Forelimb muscle (tissue), 1 donor: ENCODE measurements at places on chromosomes 6 and 20.

GRCh38 chr6:2848851-2849250, 7.2 kb upstream of the SERPINB1 start:
- DNase-seq = no peak

- DNase-seq = no peak
Measured at GRCh38 chr6:158503846-158504245, 56.0 kb upstream of the TMEM181 start.

DNA sequence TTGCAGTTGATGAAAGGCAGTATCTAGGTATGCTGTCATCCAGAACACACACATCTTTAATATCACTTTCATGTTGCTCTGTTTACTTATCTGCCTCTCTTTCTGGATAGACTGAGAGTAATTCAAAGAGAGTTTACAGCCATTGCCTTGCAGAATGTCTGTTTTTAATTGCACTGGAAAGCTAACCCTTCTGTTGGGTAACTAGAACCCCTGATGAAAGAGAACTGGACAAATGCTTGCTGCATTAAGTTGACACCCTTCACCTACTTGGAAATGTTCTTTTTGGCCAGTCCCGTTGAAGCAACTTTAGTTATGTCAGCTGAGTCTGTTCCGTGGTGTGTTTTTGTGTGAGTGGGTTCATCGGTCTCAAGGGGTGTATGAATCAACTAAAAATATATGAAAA, 383.8 kb upstream of the CITED2 start:
- no peak for DNase-seq

DNA sequence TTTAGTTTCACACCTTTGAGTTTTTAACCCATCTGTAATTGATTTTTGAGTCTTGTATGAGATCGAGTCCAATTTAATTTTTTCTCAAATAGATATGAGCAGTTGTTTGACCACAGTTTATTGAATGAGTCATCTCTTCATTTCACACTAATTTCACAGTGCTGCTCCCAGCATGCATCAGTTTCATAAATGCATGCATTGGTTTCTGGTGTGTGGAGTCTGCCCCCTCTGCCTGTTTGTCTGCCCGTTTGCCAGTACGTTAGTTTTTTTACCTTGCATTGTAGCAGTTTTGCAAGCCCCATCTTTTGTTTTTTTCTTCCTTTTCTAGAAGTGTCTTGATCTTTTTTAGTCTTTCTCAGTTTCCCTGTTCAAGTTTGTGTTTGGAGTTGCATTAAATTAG, 11.9 kb downstream of the SLX4IP start:
- DNase-seq = no peak

DNA sequence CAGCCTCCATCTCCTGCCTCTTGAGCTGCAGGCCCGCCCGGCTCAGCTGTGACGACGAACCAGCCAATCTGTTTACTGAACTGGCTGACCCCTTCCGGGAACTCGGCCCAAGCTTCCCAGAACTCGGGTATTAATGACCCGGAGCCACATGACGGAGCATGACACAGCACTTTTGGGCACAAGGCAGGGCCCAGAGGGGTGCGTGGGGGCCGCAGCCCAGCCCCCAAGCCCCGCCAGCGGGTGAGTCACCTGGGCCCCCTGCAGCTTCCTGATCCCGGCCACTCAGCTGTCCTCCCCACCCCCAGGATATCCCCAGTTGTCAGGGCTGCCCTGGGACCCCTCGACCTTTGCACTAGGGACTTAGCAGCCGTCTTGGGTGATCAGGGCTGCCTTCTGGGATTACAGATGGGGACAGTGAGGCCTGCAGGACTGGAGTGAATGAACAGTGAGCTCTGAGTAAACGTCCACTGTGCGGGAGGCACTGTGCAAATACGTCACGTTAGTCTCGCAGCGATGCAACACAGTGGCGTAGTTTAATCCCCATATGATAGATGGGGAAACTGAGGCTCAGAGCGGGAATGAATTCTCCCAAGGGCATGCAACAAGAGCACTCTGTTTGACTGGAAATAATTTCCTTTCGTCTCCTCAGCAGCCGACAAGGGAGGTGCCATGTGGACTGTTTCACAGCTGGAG, 102.1 kb downstream of the CEBPB start:
- no peak for DNase-seq

GRCh38 chr6:20377623-20378265, 23.9 kb upstream of the E2F3 start:
- no peak for DNase-seq

DNA sequence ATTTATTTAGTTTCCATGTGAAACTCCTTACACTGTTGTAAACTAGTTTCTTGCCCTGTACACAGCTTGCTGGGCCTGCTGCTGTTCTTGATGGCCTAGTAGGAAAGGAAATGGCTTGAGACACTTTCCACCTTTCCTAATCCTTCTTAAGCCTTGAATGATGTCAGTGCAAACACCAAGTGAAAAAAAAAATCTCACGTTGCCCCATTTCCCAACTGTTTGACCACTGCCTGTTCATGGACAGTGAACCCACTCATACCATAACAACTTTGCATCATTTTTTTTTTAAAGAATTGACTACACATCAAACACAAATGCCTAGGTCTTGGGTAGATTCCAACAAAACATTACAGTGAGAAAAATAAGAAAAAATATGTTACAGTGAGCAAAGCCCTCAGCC, 653.6 kb upstream of the FLRT3 start:
- DNase-seq = no peak

DNA sequence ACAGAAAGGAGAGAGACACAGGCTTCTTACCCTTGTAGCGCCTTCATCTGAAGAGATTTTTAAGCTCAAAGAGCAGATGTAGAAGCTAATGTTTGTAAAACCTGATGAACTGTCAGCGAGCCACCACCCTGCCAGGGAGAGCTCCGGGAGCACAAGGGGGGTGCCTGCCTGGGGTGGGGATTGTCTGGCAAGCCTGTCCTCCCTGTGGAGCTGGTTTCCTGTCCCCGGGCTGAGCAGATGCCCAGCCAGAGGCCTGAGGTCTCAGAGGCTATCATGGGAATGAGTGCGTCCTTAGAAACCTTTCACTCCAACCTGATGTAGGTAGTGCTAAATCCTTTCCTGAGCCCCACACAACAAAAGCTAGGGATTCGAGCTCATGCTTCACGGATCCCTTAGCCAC, 41.9 kb upstream of the NR2E1 start:
- DNase-seq = no peak

GRCh38 chr6:252775-253535, 39.3 kb upstream of the DUSP22 start:
- DNase-seq = no peak

- DNase-seq = no peak
Measured at GRCh38 chr20:2023151-2023550, 29.3 kb upstream of the PDYN start.

GRCh38 chr6:132246632-132247270, 154.5 kb downstream of the MOXD1 start:
- no peak for DNase-seq

DNA sequence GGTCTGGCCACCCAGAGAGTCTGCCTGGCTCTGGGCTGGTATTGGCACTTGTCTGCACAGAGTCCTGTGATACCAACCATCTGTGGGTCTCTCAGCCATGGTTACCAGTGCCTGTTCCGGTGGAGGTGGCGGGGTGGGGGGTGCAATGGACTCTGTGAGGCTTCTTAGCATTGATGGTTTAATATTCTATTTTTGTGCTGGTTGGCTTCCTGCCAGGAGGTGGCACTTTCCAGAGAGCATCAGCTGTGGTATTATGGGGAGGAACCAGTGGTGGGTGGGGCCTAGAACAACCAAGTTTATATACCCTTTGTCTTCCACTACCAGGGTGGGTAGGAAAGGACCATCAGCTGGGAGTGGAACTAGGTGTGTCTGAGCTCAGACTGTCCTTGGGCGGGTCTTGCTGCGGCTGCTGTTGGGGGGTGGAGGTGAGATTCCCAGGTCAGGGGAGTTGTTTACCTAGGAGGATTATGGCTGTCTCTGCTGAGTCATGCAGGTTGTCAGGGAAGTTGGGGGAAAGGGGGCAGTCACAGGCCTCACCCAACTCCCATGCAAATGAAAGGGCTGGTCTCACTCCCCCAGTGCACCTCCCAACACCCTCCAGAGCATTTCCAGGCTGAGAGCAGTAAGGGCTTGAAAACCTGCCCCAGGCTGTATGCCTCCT, 117.5 kb downstream of the FLRT3 start:
- DNase-seq = no peak

GRCh38 chr6:31712296-31712695, 2.9 kb upstream of the LY6G6D start:
- no peak for DNase-seq

GRCh38 chr6:113924312-113924723, 46.6 kb downstream of the HDAC2 start:
- peak; percentile 91 for DNase-seq

GRCh38 chr6:89047473-89047872, 33.1 kb upstream of the PNRC1 start:
- DNase-seq = no peak

- no peak for DNase-seq
Measured at GRCh38 chr6:14254505-14254904, 136.9 kb downstream of the CD83 start.

- no peak for DNase-seq
Measured at GRCh38 chr20:14062786-14063185, 67.5 kb downstream of the MACROD2 start.

DNA sequence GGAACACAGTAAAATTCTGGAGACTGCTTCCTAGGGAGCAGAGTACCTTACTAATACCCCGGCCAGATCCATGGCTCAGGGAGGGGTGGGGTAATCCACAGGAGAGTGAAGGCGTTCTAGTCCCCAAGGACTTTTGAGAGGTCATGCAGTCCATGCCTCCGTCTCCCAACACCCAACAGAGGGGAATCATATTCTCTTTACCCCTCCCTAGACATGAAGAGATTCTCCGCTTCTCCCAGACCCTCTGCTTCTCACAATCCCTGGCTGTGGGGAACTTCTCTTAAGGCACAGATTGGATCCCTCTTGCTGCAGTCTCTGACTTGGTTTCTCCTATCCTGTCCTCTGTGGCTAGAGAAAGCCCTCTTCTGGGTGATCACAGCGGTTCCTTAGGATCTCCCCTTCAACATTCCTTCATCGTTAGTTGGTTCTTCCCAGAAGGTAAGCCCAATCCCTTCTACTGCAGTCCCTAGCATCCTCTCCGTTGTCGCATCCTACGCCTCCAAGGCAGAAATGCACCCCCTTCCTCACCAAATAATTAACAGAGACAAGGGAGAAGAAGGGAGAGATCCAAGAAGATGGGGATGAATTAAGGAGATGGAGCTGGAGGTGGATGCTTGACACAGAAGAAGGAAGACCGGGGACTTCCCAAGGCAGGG, 562 bp downstream of the GGT7 start:
- DNase-seq = no peak

GRCh38 chr20:6730672-6731328, 36.7 kb upstream of the BMP2 start:
- no peak for DNase-seq

GRCh38 chr6:107719160-107719559, 105.0 kb downstream of the SCML4 start:
- no peak for DNase-seq

GRCh38 chr6:151065027-151065815, 174.5 kb upstream of the AKAP12 start:
- DNase-seq = no peak

DNA sequence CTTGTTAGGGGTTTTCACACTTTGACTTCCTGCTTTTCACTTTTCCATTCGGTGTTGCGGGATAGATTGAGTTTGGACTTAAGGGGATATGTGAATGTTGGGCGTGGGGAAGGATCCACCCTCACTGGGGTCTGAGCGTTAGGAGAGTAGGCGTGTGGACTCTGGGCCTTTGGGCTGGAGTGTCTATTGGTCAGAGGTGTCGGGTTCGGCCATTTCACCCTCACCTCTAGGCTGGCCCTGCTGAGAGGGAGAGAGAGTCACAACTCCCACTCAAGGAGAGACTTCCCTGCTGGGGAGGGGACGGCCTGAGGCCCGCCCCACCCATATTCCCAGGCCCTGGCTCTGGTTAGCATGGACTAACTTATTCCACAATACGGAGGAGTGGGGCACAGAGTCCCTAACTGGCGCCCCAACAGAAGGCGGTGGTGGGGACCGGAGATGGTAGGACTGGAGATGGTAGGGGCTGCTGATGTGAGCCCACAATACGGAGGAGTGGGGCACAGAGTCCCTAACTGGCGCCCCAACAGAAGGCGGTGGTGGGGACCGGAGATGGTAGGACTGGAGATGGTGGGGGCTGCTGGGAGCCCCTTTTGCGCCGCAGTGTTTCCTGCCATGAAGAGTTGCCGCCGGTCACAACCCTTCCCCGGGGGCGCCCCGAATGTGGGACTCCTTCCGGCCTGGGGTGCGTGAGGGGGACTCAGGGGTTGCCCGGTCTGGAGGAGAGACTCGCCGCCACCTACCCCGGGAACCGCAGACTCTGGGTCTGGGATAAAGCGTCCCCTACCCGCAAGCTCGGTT, 1.4 kb upstream of the PTPRA start:
- DNase-seq = no peak

GRCh38 chr6:12467706-12468670, 177.8 kb downstream of the EDN1 start:
- DNase-seq = no peak

DNA sequence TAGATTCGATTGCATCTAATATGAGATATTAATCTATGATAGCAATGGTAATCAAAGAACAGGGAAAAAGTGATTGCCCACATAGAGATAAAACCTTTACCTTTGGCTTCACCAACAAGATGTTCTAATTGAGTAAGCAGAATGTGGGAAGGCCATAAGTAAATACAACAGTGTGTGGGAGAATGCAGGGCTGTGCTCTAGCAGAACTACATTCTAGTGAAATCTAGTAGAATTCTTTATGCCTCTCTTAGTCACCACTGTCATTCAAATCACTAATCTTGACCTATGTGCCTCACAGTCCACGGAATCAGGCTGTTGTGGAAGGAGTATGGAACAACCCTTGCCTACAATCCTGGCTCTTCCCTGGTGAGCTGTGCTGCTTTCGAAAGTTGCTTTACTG, 30.4 kb upstream of the MCM9 start:
- DNase-seq = no peak

GRCh38 chr20:63740070-63740626, 572 bp downstream of the SLC2A4RG start:
- DNase-seq = no peak

DNA sequence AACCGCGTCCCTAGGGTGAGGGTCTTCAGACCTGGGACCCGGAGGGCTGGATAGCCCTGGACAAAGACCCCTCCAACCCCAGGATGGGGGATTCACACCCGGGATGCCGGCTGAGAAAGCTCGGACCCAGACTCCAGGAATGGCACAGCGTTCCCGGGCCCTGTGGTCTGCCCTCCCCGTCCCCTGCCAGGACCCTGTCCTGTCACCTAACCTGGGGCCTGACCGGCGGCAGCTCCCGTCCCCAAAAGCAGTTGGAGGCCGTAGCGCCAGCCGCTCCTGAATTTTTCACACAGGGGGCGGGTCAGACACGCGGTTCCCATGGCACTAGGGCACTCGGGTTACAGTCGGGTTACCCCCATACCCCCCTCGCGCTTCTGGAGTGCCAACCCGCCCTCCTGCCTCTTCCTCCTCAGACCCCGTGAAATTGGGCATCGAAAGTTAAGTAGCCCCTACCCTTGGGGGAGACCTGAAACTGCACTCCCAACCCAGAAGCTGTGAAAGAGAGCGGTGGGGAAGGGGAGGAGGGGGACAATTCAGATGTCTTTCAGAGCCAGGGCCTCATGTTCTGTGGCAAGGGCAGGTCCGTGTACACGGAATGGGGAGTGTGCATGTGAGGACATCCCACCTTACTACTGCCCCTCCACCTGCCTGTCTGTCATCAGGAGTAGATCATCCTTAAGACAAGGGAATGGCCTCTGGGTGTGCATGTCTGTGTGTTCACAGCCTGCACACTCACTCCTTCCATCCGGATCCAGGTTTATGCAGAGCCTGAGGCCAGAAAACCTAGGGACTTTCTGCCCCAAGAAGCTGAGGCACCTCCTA, 595 bp downstream of the REM1 start:
- DNase-seq = no peak

- DNase-seq = no peak
Measured at GRCh38 chr6:162260027-162260426, 467.5 kb downstream of the PRKN start.

GRCh38 chr20:2986466-2986865, 57.0 kb upstream of the GNRH2 start:
- no peak for DNase-seq
